K562 (cell line): ENCODE measurements at places on chromosomes 12 and 14. TPM values are rescaled to one million over a fixed set of nuclear protein-coding genes. Genes with fewer than 3 reads are reported as not detected.

Gene CLEC4A
- polyA plus RNA-seq: not detected in 2 replicates

DNA sequence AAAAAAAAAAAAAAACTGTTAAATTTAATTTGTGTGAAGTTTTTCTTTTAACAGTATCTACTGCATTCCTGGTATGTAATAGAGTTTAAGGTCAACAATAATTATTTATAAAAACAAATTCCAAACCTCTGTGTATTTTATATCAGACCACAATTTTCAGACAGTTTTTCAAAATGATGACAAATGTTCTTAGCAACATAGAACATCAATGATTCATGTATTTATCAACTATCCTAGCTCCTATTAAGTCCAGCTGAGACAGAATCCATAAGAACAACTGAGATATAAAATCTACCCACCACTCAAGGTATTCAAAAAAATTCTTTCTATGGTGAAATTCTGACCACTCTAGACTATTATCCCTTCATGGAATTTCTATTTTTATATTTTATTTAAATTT lies 144.5 kb downstream of the EPS8 start:
- no peak overlapping the region for H3K4me3 ChIP-seq
- no peaks in the 10 kb centered on the region for H3K27me3 ChIP-seq
- no peaks in the 10 kb centered on the region for H3K4me1 ChIP-seq
- H3K36me3 ChIP-seq: no peaks in the 10 kb centered on the region
- DNase-seq: no peak
- no peak overlapping the region for H3K27ac ChIP-seq

Gene IAPP
- polyA plus RNA-seq: not detected in 2 replicates

Gene DEPDC4
- 5.6 and 7.4 TPM in 2 replicates for polyA plus RNA-seq

DNA sequence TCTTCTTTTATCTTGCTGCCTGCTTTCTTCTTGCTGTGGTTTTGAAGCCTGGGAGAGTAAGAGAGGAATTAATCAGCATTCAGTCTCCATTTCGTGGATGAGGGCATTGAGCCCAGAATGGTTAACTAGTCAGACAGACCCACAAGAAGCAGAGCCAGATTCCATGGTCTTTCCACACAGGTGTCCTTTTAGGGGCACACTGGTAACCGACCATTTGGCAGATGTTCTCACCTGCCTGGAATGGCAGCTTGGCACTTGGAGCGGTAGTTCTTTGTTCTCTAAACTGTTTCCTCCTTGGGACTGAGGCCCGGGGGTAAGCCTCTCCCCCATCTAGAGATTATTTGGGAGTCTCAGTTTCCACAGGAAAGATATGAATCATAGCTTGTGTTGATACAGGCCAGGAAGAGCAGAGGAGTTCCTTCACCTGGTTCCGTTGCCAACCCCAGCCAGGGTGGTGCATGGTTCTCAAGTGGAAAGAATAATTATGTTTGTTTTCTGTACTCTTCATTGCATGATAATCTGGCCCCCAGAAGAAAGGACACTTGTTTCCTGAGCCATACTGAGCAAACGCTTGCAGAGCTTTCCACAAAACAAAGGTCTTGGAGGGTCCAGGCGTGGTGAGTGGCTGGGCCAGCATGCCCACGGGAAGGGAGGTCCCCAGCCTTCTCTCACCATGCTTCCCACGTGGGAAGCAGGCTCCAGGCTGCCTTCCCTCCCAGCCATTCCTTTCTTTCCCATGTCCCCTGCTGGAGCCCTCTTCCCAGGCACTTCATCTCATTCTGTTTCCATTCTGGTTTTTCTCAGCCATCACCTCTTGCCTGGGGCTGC lies 2.0 kb upstream of the KRT75 start:
- no peaks in the 10 kb centered on the region for H3K4me1 ChIP-seq
- H3K36me3 ChIP-seq: no peaks in the 10 kb centered on the region
- DNase-seq: no peak
- peaks cover 15% of the 10 kb centered on the region for H3K27me3 ChIP-seq

DNA sequence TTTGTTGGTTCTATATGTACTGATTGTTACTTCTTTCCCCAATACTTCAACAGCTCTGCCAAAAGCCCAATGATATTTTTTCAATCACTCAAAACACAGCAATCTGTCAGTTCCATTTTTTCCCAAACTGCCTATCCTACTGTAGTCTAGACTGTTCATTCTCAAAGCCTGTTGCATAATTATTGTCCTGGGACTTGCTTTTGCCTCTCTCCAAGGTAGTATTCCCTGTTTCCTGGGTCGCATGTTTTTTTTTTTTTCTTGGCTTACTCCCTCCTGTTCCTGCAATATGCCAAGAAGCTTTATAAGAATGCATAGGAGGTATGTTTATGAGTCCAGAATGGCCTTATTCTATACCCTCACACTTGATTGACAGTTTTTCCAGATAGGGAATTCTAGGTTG lies 19.9 kb upstream of the CCNT1 start:
- no peaks in the 10 kb centered on the region for H3K4me1 ChIP-seq
- peaks cover 11% of the 10 kb centered on the region; the same call in 2 of the 3 replicates for H3K27me3 ChIP-seq
- DNase-seq: no peak
- no peak overlapping the region for H3K4me3 ChIP-seq
- H3K27ac ChIP-seq: no peak overlapping the region
- H3K36me3 ChIP-seq: no peaks in the 10 kb centered on the region

Gene LRRIQ1
- polyA plus RNA-seq: not detected in 2 replicates

Gene GPRC5A
- 0.04 TPM in 1 of 2 replicates, not detected in the other for polyA plus RNA-seq

DNA sequence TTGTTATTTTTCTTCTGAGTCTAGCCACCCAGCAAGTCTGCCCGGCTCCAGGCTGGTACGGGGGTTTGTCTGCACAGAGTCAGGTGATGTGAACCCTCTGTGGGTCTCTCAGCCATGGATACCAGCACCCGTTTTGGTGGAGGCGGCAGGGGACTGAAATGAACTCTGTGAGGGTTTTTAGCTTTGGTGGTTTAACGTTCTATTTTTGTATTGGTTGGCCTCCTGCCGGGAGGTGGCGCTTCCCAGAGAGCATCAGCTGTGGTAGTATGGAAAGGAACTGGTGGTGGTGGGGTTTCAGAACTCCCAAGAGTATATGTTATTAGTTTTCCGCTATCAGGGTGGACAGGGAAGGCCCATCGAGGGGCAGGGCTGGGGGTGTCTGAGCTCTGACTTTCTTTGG lies 5.3 kb upstream of the SERPINA4 start:
- no peaks in the 10 kb centered on the region for H3K27me3 ChIP-seq
- H3K27ac ChIP-seq: no peak overlapping the region
- H3K4me3 ChIP-seq: no peak overlapping the region

DNA sequence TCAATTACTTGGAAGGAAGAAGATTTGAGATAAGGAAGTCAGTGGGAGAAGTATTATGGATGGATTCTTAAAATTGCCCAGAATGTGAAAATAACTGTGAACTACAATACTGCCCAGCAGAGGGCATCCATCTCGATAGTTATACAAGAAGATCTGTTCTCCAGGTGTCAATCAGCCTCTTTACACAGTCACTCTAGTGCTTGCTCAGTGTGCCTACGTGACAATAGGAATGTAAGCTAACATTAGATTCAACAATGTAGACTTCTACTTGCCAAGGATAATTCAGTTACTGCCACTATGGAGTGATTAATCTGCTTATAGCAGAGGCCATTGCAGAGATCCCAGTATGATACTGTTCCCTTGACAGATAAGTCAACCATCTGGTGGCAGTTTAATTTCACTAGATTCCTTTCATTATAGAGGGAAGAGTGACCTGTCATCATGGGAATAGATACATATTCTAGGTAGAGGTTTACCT lies 10.6 kb upstream of the MAP4K5 start:
- H3K27ac ChIP-seq: no peak overlapping the region
- no peaks in the 10 kb centered on the region for H3K36me3 ChIP-seq
- peak; percentile 30 for DNase-seq
- H3K27me3 ChIP-seq: no peaks in the 10 kb centered on the region

DNA sequence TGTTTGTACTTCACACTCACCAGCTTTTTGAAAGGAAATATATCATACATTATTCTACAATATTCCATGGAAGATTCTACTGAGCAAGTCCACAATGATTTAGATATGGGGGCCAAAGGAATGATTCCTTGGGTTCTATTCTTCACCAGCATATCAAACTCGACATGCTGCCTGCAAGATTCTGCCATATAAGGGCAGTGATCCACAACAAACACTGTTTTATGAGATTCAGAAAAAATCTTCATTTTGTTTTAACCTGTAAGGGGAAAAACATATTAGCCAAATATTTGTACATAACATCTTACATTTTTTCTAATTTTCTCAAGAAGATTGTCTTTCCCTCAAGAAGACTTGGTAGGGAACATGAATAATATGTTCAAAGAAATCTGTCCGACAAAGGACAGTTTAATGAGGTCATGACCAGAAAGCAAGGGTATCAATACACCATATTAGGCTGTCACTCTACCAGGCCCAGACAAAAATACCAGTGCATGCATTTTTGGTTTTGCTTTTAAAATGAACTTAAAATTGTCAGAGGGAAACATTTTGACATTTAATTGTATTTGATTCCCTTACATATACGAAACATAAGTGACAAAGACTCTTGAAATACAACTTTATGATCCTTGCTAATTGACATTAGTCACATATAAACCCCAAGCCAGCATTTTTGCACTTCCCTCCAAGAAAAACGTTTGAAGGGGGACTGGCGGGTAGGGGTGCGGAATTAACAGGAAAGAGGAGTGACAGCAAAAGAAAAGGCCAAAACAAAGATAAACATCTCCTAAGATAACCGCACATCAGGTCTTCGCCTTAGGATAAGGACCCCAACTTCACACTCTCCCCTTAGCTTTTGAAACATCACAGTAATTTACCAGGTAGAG lies 980 bp downstream of the INTS13 start:
- peak; percentile 14 for DNase-seq
- peaks cover 35% of the 10 kb centered on the region for H3K36me3 ChIP-seq
- H3K27me3 ChIP-seq: no peaks in the 10 kb centered on the region
- H3K4me3 ChIP-seq: peak overlapping the region; percentile 84
- H3K4me1 ChIP-seq: peaks cover 20% of the 10 kb centered on the region; the same call in 2 of the 3 replicates

DNA sequence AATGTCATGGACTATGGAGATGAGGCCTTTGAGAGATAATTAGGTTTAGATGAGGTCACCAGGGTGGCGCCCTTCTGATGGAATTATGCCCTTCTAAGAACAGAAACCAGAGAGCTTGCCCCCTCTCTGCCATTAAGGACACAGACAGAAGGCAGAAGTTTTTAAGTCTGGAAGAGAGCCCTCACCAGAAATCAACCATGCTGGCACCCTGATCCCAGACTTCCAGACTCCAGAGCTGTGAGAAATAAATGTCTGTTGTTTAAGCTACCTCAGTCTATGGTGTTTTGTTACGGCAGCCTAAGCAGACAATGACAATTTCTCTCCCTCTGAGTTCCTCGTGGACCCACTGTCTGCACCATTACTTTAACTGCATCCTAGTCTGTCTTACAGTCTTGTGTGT lies 382.0 kb downstream of the GXYLT1 start:
- no peak overlapping the region for H3K27ac ChIP-seq
- no peak overlapping the region for H3K4me3 ChIP-seq
- no peaks in the 10 kb centered on the region for H3K27me3 ChIP-seq
- no peak for DNase-seq
- no peaks in the 10 kb centered on the region for H3K36me3 ChIP-seq
- no peaks in the 10 kb centered on the region for H3K4me1 ChIP-seq

DNA sequence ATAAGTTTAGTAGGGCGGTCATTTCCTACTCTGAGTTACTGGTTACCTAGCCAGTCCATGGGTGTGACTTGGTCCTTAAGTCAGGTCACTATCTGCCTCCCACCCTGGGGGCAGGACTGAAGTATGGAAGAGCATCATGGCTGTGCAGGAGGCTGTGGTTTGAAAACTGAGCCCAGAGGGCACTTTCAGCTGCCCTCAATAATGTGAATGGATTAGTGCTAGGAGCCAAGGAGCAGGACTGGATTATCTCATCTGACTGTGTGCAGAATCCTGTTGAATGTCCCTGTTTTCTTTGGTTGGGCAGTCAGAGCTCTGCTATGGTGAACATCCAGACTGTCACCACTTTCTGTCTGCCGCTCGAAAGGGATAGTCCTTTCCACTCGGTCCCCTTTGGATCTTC lies 1.6 kb downstream of the ATXN7L3B start:
- H3K4me1 ChIP-seq: peaks cover 15% of the 10 kb centered on the region; the same call in 2 of the 3 replicates
- H3K27ac ChIP-seq: peak overlapping the region; percentile 89; the same call in 2 of the 3 replicates
- no peaks in the 10 kb centered on the region for H3K27me3 ChIP-seq
- H3K36me3 ChIP-seq: peaks cover 43% of the 10 kb centered on the region
- DNase-seq: peak; percentile 12

GRCh38 chr12:11702959-11703358 lies 53.5 kb downstream of the ETV6 start:
- H3K36me3 ChIP-seq: no peaks in the 10 kb centered on the region
- no peak overlapping the region for H3K4me3 ChIP-seq
- DNase-seq: no peak
- H3K4me1 ChIP-seq: peaks cover 11% of the 10 kb centered on the region; the same call in 2 of the 3 replicates
- no peaks in the 10 kb centered on the region for H3K27me3 ChIP-seq
- no peak overlapping the region for H3K27ac ChIP-seq

GRCh38 chr12:62922539-62922938 lies 12.4 kb downstream of the PPM1H start:
- peaks cover 4% of the 10 kb centered on the region; the same call in 1 of the 3 replicates for H3K4me1 ChIP-seq
- peaks cover 6% of the 10 kb centered on the region; the same call in 1 of the 3 replicates for H3K36me3 ChIP-seq
- no peak overlapping the region for H3K27ac ChIP-seq

Gene OAS1
- polyA plus RNA-seq: not detected in 2 replicates

Gene HSPB8
- polyA plus RNA-seq: not detected in 2 replicates

Gene TAS2R10
- polyA plus RNA-seq: not detected in 2 replicates

DNA sequence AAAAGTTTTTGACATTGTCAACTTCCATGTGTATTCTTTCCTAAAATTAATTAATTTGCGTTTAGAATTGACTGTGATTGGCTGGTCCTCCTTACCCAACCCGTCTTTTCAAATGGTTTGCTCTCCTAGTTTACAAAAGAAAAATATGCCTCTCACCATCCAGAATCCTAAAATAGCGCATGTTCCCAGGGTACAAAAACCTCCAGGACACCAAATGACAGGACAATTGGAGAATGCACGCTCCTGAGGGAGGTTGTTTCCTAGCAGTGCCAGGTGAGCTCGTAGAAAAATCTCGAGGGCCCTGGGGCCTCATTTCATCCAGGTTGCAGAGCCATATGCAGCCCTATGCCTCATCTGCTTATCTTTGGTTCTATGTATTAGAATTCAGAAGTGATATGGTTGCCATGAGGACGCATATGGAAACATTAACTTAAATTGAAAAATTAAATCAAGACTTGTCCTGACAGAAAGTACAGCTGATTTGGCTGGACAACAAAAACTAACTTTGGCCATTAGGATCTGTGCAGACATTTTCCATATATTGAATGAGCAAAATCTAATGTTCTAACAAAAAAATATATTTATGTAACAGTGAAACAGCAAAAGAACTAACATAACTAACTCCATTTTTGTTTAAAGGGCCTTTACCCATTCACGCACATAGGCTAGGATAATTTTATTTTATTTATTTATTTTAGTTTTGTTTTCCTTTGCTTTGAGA lies 28.2 kb upstream of the EGLN3 start:
- DNase-seq: no peak
- no peaks in the 10 kb centered on the region for H3K36me3 ChIP-seq
- H3K4me3 ChIP-seq: no peak overlapping the region
- H3K4me1 ChIP-seq: no peaks in the 10 kb centered on the region
- H3K27ac ChIP-seq: no peak overlapping the region

Gene RNASE3
- not detected in 2 replicates for polyA plus RNA-seq

GRCh38 chr12:127287256-127287655 lies 979.7 kb upstream of the TMEM132C start:
- no peak overlapping the region for H3K4me3 ChIP-seq
- no peaks in the 10 kb centered on the region for H3K36me3 ChIP-seq
- H3K4me1 ChIP-seq: no peaks in the 10 kb centered on the region

Gene MSI1
- polyA plus RNA-seq: not detected in 2 replicates

Gene RAD9B
- 0.31 and 0.32 TPM in 2 replicates for polyA plus RNA-seq
